ENCODE measurements at places on chromosomes 11 and 22.

GRCh38 chr22:35070451-35071093, 4.6 kb downstream of the ISX start:
- no peak for DNase-seq

- no peak for DNase-seq
Observed at GRCh38 chr11:117722082-117722481, 74.9 kb downstream of the DSCAML1 start.

- no peak for DNase-seq
Observed at GRCh38 chr11:125968354-125968753, 22.5 kb downstream of the VSIG10L2 start.

DNA sequence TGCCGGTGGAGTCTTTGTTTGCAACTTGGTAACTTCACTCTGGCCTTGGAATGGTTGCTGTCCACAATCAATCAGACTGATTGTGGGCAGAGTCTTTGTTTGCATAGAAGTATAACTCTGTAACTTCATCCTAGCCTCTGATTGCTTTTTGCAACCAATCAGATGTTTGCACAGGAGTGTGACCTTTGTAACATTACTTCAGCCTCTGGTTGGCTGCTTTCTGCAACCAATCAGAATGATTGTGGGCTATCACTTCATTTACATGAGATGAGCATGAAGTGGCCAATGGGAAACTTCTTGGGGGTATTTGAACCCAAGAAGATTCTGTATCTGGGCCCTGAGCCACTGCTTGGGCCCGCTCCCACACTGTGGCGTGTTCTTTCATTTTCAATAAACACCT, 79.6 kb upstream of the CLDN5 start:
- no peak for DNase-seq

DNA sequence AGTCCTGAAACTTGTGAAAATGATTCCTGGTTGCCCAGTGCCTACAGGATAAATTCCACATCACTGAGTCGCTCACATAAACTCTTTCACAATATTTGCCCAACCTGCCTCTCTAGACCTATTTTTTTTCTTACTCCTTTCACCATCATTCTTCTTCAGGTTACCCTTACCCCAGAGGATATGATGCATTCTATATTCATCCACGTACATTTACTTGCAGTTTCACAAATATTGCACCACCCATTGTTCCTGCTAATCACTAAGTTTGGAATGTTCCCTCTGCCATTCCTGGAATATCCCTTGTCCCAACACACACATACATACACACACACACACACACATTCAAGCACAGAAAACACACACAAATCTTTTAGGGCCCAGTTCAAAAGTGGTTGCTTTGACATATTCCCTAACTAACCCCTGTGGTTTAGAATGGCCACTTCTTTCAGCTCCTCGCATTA, 379.5 kb downstream of the ETS1 start:
- DNase-seq = peak; percentile 88

- DNase-seq = peak; percentile 38
Observed at GRCh38 chr22:39144101-39144767, 8.2 kb downstream of the CBX7 start.

GRCh38 chr22:21726650-21727049, 8.9 kb downstream of the YPEL1 start:
- no peak for DNase-seq

- no peak for DNase-seq
Observed at GRCh38 chr22:11066458-11067285, 4461.3 kb upstream of the OR11H1 start.

- DNase-seq = no peak
Observed at GRCh38 chr11:114135737-114136151, 76.2 kb downstream of the ZBTB16 start.

GRCh38 chr22:31342389-31343140, 3.6 kb downstream of the PATZ1 start:
- DNase-seq = no peak

GRCh38 chr11:66081505-66081904, 11.4 kb downstream of the PACS1 start:
- DNase-seq = peak; percentile 53
